Heart left ventricle (tissue), 16 donors: ENCODE measurements at places on chromosomes 16 and 17. TPM values are rescaled to one million over a fixed set of nuclear protein-coding genes. Genes with fewer than 3 reads are reported as not detected.
A peak's percentile ranks its signal among the peaks of the same experiment; 100 is the strongest.

Gene PMFBP1
- 0.12 TPM for total RNA-seq

DNA sequence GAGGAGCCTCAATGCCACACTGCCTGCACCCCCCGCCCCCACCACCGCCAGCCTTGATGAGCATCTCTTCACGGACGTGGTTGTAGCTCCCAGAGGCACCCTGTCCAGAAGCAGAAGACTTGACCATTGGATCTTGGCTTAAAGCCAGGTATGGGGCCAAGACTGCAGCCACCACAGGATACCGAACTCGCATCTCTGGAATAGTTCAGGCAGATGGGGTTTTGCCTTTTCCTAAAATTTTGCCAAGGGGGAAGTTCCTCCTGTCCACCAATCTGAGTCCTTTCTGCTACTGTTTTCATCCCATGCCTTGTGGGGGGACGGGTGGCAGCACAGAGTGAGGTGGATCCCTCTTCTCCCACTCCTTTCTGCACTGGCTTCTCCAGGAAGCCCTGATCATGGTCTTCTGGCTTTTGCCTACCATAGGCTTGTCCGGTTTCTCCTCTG lies 939 bp downstream of the CORO6 start:
- no peak for DNase-seq

Gene GUCY2D
- not detected for total RNA-seq

Gene AXIN1
- 12.3 TPM for total RNA-seq

Gene FBXO47
- not detected for total RNA-seq

GRCh38 chr17:61221597-61222471 lies 177.8 kb upstream of the TBX2 start:
- DNase-seq = no peak

Gene ASB16
- total RNA-seq = 12.2 TPM

DNA sequence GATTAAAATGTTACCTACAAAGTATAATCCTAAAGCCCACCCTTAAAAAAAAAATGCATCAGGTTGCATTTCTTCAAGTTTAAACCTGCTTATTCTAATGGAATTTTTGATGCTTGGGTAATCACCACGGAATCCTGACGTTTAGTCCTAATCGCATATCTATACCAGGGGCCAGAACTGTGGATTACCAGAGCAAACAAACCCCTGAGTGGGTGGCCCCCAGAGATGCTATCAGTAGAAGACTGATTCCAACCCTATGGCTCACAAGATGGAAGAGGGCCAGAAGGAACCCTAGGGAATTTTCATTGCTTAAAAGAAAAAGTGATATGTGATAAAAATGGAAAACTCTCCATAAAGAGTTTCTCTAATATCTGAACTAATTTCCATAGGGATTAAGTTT lies 152.2 kb upstream of the NOG start:
- peak; percentile 25 for DNase-seq

Gene GP1BA
- not detected for total RNA-seq

DNA sequence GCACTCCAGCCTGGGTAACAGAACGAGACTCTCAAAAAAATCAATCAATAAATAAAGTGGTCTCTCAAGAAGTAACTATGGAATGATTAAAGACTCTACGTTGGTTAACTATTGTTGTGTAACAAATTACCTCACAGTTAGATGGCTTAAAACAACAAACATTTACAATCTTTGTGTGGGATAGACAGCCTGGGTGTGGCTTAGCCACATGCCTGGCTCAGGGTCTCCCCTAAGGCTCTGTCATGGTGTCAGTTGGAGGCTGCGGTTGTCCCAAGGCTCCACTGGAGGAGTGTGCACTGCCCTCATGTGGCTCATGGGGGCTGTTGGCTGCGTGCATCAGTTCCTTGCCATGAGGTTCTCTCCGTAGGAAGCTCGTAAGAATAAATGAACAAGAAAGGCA lies 294.5 kb downstream of the SNX29 start:
- DNase-seq = no peak

DNA sequence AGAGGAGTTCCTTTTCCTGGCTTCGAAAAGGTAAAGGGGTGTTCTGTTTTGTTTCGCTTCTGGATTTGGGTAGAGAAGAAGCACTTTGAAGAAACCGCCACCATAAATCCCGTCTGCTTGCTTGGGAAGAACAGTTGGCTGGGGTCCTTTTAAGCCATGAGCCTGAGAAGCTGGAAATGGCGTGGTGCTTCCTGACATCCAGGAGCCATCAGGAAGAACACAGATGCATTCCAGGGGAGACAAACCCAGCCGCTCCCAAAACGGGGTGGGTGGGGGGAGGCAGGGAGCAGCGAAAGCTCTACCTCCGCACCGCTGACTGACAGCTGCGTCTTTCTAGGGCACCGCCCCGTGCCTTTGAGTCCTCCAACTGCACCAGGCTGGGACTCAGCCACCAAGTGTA lies 91.6 kb downstream of the ZDHHC7 start:
- DNase-seq = no peak

- no peak for DNase-seq
Measured at GRCh38 chr16:82713778-82714177, 87.0 kb downstream of the CDH13 start.

Gene BEAN1
- 0.80 TPM for total RNA-seq

DNA sequence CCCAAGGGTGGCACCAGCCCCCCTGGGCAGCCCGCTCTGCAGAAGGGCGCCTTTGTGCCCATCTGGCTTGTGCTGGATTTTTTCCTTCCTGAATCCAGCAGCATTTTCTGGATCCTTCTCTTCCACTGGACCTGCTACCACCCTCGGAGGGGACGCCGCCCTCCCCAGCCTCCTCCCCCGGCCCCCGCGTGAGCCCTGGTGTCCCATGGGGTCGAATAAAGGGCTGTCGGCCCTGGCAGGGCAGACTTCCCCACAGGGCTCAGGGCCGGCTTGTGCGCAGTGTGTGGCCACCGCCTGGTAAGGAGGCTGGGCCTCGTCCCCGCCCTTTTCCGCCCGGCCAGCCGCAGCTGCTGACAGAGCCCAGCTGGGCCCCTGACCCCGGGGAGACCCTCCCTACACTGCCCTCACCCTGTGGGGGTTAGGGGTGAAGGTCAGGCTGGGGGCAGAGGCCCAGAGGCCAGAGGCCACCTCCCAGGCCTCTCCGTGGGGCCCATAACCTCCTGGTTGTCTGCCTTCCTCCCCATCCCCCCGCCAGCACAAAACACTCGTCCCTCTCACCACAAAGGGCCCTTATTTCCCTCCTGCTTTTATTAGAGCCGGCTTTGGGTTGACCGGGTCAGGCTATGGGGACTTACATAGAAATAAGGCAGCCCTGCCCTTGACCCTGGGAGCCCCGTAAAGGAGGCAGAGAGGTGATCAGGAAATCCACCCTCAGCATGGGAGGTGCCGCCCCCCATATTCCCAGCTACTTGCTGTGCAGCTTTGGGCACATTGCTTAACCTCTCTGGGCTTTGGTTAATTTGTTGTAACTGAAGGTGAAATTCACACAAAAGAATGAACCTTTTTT lies 179.3 kb upstream of the CIBAR2 start:
- peak; percentile 58 for DNase-seq

DNA sequence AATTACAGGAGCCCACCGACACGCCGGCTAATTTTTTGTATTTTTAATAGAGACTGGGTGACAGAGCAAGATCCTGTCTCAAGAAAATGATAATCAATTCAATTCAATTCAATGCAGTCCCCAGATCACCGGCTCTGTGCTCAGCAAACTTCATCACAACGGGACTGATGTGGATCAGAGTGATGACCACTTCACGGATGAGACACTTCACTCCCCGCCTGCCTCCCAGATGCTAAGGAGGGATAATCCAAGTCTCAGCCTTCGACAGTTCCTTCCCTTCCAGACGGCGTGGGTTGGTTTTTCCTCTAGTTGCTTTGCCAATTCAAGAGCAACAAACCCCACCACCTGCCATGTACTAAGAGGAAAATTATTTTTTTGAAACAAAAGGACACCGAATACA lies 93.8 kb downstream of the ZDHHC7 start:
- no peak for DNase-seq

GRCh38 chr16:23348579-23349469 lies 46.7 kb downstream of the SCNN1B start:
- no peak for DNase-seq

GRCh38 chr17:47246120-47246519 lies 7.5 kb upstream of the ITGB3 start:
- DNase-seq = no peak

- DNase-seq = peak; percentile 50
Measured at GRCh38 chr16:57263541-57264351, 18.7 kb downstream of the ARL2BP start.

GRCh38 chr16:78252757-78253156 lies 153.3 kb downstream of the WWOX start:
- DNase-seq = no peak

DNA sequence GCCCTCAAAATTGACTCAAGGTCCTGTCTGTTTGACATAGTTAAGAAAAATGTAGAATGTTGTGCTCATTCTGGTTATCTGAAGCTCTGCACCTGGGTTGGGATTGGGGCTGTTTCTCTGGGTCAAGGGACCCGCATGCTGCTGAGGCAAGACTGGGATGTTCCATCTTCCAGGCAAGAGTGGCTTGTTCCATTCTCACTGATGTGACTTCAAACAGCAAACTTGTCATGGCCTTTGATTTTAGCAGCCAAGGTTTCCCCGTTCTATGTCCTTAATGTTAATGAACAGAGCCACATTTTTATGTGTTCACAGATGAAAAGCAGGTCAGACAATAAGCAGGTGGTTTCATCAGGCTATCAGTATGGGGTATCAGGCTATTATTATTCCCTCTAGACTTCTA lies 25.7 kb downstream of the ST6GALNAC1 start:
- DNase-seq = no peak

Gene KRTAP17-1
- not detected for total RNA-seq

Gene OR4D1
- total RNA-seq = not detected

GRCh38 chr16:85416228-85417109 lies 196.7 kb upstream of the GSE1 start:
- peak; percentile 58 for DNase-seq

- DNase-seq = no peak
Measured at GRCh38 chr17:57956291-57957119, 1.3 kb upstream of the CUEDC1 start.

DNA sequence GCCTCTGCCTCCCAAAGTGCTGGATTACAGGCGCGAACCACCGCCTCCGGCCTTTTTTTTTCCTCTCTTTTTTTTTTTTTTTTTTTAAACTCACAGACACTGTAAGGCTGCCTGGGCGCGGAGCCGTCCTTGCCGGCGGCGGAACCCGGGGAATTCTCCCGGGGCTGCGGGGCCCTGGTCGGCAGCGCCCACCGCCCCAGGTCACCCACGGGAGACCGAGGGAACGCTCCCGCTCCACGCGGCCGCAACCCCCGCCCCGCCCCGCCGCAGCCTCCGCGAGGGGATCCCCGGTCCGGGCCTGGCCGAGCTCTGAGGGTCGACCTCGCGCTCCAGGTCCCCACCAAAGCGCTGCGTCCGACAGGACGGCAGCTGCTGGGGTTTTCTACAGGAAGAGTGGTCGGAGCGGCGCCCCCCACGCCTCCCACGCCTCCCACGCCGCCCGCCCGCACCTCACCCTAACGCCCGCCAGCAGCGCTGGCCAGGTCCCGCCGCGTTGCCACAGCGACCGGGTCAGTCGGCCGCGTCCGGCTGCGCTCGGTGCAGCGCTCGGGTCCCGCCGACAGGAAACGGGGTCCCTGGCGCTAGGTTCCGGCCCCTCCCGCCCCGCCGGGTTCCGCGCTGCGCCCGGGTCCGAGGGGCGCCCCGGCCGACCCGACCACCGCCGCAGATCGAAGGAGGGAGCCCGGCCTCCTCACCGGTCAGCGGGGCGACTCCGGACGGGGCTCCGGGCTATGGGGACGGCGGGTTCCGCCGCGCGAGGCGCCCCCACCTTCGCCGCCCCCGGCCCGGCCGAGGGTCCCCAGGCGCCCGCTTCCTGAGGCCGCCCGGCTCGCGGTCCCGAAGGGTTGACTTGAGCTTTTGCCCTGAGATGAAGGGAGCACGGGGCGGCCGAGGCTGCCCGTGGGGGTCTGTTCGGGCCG lies at the start of gene CCDC57:
TSS of gene CCDC57 (minus strand) at position 512 of the 920 bp plus-strand sequence. CDS start 10,898 bp downstream, outside the sequence.
- DNase-seq = peak; percentile 83

DNA sequence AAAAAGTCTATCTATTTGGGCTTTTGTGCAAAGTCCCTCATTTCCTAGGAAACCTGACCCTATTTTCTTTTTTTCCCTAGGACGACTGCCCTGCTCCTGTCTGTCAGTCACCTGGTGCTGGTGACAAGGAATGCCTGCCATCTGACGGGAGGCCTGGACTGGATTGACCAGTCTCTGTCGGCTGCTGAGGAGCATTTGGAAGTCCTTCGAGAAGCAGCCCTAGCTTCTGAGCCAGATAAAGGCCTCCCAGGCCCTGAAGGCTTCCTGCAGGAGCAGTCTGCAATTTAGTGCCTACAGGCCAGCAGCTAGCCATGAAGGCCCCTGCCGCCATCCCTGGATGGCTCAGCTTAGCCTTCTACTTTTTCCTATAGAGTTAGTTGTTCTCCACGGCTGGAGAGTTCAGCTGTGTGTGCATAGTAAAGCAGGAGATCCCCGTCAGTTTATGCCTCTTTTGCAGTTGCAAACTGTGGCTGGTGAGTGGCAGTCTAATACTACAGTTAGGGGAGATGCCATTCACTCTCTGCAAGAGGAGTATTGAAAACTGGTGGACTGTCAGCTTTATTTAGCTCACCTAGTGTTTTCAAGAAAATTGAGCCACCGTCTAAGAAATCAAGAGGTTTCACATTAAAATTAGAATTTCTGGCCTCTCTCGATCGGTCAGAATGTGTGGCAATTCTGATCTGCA lies 12.9 kb downstream of the TMEM98 start:
- DNase-seq = no peak

Gene RAMP2
- 31.5 TPM for total RNA-seq

- no peak for DNase-seq
Measured at GRCh38 chr16:16005721-16006120, 56.3 kb downstream of the ABCC1 start.

DNA sequence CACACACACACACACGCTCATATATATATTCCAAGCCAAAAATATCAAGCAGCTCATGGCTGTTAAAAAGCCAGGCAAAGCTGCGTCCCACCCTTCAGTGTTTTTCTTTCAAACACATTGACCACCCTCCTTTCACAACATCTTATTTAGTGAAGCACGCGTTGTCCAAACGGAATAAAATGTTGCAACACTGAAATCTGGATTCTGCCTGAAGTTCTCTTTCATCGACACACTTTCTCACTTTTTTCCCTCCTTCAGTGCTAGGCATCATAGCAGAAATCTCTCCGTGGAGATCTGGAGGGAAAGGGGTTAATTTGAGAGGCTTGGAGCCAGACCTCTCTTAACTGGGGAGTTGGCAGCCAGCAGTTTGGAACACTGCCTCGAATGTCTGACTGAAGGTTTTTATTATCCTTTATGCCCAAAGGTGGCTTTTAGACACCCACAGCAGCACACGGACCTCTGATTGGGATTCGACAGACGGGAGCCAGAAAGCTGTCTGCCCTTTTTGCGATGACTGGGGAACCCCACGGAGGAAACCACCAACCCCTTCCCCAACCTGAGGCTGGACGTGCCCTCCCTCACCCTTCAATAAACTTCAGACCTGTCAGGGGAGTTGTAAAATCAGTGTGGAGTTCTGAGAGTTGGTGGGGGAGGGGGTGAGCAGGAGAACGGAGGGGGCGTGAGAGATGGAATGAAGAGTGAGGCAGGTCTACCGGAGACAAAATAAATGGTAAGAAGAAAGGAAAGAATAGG lies 833.6 kb upstream of the SOX9 start:
- DNase-seq = no peak

GRCh38 chr16:569445-570254 lies at the start of gene PIGQ:
Gene PIGQ (plus strand): TSS chr16:569968. CDS start chr16:574075, 4,107 bp downstream.
- no peak for DNase-seq

Gene CD300H
- total RNA-seq = 0.77 TPM

Gene SOCS3
- 134 TPM for total RNA-seq
